ENCODE measurements at places on chromosomes 6 and 20.

DNA sequence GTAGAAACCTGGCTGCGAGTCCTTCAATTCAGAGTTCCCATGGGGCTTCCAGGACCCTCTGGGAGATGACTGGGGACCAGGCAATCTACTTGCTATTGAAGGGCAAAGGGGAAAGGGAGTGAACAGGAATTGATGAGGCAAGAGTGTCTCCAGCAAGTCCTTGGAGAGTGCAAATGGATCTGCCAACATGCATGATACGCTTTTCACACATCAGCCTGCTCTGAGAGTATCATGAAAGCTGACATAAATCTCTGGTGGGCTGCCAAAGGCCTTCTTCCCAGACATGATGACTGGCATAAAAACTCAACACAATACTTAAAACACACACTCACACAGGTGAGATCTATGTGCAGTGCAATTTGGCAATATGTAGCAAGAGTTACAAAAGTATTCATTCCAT lies 759.1 kb downstream of the PTPRT start:
- no peak for DNase-seq

- DNase-seq: no peak
Observed at GRCh38 chr6:9982215-9982614, 432.7 kb downstream of the TFAP2A start.

- no peak for DNase-seq
Observed at GRCh38 chr20:21280522-21281016, 22.6 kb upstream of the XRN2 start.

GRCh38 chr6:112389842-112390241 lies 42.7 kb downstream of the RFPL4B start:
- no peak for DNase-seq

DNA sequence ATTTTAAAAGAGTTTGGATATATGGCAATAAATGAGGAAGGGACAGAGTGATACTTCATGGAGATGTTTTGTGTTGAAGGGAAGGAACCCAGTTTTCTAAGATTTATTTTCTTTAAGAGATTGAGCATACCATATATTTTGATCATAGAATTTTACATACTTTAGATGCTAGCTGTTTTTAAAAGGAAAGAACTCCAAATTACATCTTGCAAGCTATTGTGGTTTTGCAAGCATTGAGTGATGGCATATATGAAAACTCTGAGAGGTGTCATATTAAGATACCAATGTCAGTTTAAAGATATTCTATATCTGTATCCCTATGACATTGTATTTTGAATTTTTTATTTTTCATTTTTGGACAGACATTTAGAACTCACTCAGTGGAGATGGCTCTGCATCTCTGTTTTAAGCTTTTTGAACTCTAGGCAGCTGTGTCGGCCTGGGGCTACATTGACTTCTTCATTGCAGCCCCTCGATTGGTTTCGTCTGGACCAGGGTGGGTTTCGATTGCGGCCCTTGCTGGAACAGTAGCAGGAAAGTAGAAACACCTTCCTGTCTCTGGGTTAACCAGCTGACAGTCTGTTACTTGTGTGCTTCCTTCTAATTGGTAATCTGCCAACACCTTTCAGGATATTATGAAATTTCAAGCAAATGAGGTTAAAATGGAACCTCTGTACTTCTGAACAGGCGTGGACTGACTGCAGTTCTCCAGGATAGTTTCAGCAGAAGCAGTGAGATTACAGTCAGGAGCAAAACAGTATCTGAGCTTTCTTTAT lies 14.0 kb downstream of the IGF2R start:
- DNase-seq: no peak

DNA sequence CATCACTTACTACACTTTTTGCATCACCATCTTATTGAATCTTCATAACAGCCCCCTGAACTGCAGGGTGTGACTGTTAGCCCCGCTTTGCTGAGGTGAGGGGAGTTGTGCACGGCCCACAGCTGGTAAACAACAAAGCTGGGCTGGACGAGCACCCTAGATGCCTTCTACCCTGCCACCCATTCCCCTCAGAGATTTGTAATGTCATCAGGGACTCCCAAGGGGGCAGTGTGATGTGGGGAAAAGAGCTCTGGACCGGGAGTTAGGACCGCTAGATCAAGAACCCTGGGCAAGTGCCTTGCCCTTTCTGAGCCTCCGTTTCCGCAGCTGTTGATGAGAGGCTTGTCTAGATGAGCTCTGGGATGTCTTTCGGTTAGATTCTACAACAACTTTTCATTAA lies 20.9 kb downstream of the PKIG start:
- no peak for DNase-seq

DNA sequence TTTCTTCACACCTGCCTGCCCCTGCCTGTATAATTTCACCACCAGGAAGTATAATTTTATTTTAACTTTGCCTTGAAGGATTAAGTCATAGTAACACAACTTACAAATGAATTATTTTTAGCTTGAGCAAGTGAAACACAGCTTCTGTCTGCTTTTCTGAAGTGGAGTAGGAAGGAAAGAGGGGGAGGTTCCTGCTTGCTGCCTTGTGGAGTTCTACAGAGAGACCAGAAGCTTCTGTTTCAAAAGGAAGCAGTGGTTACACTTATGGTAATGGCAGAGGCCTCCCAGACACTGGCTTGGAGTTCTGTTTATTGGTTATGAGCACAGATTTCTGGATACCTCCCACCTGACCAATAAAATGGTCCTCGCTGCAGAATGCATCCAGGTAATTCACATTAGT lies 159.6 kb downstream of the TMEM200A start:
- no peak for DNase-seq

GRCh38 chr20:61663521-61664425 lies 401.9 kb downstream of the TAF4 start:
- DNase-seq: no peak

GRCh38 chr6:16759181-16759645 lies 2.0 kb downstream of the ATXN1 start:
- DNase-seq: no peak

GRCh38 chr6:90584636-90585255 lies 2.1 kb downstream of the MAP3K7 start:
- no peak for DNase-seq
